ENCODE measurements at places on chromosomes 16 and 17.

- DNase-seq = no peak
Observed at GRCh38 chr17:75130059-75130631, 1.4 kb downstream of the NT5C start.

GRCh38 chr16:61540216-61540615, 496.0 kb downstream of the CDH8 start:
- DNase-seq = no peak

GRCh38 chr17:36602030-36602748, 806 bp downstream of the MRM1 start:
- DNase-seq = peak; percentile 3

DNA sequence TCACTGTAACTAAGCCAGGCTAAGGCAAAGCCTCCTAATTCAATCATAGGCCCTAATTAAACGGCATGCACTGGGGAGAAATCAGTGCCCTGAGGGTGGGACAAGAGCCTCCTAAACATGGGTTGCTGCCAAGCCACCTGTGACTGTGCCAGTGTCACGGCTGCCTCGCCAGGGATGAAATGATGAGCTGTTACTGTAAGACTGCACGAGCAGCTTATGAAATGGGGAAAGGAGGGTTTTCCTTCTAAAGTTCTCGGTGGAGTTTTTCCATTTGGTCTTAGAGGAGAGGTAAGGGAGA, 12.7 kb downstream of the TMEM11 start:
- no peak for DNase-seq

DNA sequence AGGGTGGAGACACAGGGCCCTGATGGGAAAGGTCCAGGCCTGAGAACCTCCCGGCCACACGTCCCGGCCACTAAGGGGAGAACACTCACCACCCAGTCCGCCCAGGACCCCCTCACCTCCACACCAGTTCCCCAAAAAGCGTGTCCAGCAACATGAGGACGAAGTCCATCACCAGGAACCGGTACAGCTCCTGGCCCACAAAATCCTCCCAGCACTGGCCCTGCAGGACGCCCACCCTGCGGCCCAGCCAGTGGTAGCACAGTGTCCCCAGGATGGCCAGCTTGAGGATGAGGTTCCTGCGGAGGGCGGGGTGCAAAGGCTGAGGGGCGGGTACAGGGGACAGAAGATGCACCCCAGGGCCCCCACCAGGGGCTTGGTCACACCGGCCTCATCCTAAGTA, 8.0 kb downstream of the TMC6 start:
- no peak for DNase-seq

DNA sequence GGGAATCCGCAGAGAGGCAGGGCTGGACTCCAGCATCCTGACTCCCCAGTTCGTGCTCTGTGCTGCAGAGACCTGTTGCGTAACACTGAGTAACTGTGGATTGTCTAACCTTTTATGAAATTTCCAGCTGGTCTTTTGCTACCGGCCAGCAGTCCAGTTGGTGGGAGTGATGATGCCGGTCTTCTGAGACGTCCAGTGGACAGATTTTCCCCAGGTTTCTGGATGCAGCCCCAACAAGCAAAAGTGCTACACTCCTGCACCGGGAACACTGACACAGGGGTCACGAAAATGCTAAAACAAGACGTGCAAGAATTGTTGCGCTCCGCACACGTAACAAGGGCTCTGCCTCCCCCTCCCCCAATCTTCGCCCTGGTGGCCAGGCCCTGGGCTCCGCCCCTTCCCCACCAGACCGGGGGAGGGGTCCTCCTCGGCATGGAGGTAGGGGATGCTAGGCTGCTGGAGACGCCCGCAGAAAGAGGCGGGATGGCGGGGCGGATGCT, 701 bp upstream of the MRC2 start:
- DNase-seq = no peak

GRCh38 chr16:52544703-52545102, 2.2 kb downstream of the TOX3 start:
- no peak for DNase-seq

GRCh38 chr17:35313875-35314409, 59.5 kb downstream of the SLFN11 start:
- DNase-seq = no peak

DNA sequence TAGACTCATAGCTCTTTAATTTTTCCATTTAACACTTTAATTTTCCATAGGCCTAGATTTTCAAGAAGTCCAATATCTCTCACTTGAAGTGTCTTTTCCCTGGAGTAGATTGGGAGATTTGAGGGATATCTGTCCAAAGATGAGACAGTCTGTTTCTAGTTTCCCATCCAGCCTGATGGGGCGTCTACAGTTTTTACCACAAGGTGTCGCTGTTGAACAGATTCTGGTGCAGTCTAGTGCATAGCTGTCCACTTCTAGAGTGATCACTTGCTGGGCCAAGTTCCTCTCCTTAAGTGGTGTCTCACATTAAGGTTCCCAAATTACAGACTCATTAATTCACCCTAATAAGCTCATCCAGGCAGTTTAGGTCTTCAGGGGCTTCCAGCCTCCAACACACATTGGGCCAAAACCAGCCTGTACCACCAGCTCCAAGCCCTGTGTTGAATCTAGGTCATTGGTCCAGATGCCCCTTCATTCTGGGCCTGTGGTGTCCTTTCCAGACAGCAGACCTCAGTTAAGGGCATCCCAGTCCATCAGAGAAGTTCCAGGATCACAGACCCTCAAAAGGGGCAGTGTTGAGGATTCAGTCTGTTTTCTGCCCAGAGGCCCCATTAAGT, 9.4 kb downstream of the SNX20 start:
- DNase-seq = no peak

GRCh38 chr17:20197272-20197926, 188.2 kb downstream of the SPECC1 start:
- no peak for DNase-seq

DNA sequence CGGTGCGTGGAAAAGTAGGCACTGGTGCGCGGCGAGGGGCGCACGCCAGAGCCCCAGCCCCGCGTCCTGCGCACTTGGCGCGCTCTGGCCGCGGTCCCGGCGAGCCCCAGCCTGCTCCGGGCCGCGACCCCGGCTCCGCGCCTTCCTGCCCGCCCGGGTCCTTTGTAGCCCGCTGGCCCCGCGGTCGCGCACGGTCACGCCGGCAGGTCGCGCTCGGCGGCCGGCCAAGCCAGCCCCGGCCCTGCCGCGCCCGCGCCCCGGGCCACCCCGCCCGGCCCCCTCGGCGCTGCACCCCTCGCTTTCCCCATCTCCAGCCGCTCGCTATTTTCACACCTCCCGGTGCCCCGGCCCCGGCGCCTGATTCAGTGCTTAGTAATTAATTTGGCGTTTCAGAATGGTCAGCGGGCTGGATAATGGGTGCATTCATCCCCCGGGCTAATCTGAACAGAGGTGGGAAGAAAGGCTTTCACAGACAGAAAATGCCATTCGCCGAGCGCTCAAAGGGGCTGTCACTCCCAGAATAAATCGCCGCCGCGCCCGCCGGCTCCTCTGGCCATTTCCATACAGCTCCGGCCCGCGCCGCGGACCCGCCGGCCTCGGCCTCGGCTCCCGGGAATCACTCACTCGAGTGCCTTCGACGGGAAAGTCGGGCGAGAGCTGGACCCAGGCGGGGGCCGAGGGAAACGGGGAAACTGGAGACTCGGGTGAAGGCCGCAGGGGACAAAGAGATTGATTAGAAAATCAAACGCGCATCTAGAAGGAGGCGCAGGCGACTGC, 17.8 kb upstream of the NTN1 start:
- DNase-seq = no peak

DNA sequence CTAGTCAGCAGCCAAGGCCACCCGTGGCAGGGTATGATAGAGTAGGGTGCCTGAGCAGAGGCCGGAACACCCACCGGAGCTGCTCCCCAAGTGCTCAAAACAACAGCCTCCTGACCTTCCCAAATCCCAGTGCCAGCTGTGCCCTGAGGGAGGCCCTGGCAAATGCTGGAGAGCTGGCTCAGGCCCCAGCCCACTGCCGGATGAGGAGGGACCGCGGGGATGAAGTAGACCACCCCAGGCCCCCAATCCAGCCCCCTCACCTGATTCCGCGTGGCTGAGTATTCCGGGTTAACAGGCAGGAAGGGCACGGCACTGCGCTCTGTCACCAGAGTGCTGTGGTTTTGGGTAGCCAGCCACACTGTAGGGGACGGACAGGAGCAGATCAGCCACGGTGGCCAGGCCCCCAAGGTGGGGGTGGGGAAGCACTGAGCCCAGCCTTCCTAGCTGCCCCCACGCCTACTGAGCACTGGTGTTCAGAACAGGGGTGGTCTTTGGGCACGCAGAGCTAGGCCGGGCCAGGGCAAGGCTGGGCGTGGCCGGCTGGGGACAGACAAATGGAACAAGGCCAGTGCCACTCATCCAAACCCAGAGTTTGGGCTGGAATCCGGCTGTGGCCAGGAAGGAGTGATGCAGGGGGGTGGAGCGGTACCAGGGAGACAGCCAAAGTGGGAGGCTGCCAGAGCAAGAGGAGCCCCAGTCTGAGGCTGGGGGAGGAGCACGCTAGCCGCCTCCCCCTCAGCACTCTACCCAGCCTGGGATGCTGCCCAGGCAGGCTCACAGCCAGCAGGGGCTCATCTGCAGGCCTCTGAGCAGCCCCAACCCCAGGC, 9.1 kb downstream of the TP53I13 start:
- no peak for DNase-seq

GRCh38 chr16:77951788-77952187, 70.6 kb upstream of the CLEC3A start:
- DNase-seq = no peak
